ENCODE measurements at places on chromosomes 5 and 9. TPM values are rescaled to one million over a fixed set of nuclear protein-coding genes. Genes with fewer than 3 reads are reported as not detected.

GRCh38 chr5:100731768-100732167 is 171.3 kb downstream of the ST8SIA4 start:
- H3K27me3 ChIP-seq, result no peaks in the 10 kb centered on the region
- H3K36me3 ChIP-seq, result no peaks in the 10 kb centered on the region
- no peak overlapping the region for H3K27ac ChIP-seq
- H3K4me1 ChIP-seq, result peaks cover 6% of the 10 kb centered on the region
- peak; percentile 1 for DNase-seq

IFNB1 gene
- total RNA-seq, result not detected

BTNL3 gene
- not detected for total RNA-seq

- no peaks in the 10 kb centered on the region for H3K4me1 ChIP-seq
- H3K27ac ChIP-seq, result no peak overlapping the region
- DNase-seq, result no peak
- no peak overlapping the region for H3K4me3 ChIP-seq
Observed at GRCh38 chr9:109383947-109384346, 63.1 kb upstream of the EPB41L4B start.

- H3K36me3 ChIP-seq, result no peaks in the 10 kb centered on the region
- H3K4me1 ChIP-seq, result no peaks in the 10 kb centered on the region
- H3K27me3 ChIP-seq, result peaks cover 21% of the 10 kb centered on the region
- no peak overlapping the region for H3K4me3 ChIP-seq
- no peak for DNase-seq
- no peak overlapping the region for H3K27ac ChIP-seq
Observed at GRCh38 chr5:154570572-154571324, 92.7 kb upstream of the HAND1 start.

DNA sequence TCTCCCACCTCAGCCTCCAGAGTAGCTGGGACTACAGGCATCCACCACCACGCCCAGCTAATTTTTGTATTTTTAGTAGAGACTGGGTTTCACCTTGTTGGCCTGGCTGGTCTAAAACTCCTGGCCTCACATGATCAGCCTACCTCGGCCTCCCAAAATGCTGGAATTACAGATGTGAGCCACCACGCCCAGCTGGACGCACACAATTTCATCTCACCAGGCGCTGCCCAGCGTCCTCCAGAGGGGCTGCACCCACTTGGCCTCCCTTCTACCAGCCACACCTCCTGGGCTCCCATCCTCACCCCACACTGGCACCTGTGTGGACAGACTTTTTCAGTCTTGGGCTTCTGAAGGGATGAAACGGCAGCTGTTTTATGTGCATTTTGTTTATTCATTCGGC is 3.8 kb upstream of the EXOC3 start:
- H3K27me3 ChIP-seq, result no peaks in the 10 kb centered on the region
- H3K4me3 ChIP-seq, result no peak overlapping the region
- H3K36me3 ChIP-seq, result no peaks in the 10 kb centered on the region
- H3K4me1 ChIP-seq, result peaks cover under 1% of the 10 kb centered on the region

DNA sequence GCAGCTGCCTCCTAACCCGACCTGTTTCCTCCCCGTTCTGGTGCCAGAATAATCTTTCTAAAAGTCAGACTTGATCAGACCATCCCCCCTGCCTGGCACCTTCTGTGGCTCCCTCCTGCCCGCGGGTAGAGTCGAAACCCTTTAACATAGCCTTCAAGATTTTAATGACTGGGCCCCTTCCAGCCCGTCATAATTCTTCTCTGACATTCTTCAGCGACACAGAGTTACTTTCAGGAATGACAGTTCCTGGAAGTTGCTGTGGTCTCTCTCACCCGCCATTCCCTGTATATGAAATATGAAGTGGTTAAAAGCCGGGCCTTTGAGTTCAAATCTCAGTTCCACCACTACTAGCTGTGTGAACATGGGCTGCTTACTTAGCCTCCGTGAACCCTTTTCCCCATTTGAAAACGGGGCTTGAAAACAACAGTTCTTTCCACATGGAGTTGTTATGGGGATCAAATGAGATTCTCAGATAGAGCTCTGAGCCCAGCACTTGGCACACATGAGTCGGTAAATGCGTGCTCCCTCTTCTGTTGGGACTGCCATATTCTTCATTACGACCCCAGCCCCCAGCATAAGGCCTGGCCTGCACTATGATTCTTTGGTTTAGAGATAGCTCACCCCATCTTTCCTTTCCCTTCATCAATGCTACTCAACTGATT is 737 bp downstream of the NANS start:
- H3K27me3 ChIP-seq, result no peaks in the 10 kb centered on the region
- H3K4me3 ChIP-seq, result peak overlapping the region; percentile 98
- DNase-seq, result peak; percentile 32
- peaks cover 4% of the 10 kb centered on the region for H3K4me1 ChIP-seq

DNA sequence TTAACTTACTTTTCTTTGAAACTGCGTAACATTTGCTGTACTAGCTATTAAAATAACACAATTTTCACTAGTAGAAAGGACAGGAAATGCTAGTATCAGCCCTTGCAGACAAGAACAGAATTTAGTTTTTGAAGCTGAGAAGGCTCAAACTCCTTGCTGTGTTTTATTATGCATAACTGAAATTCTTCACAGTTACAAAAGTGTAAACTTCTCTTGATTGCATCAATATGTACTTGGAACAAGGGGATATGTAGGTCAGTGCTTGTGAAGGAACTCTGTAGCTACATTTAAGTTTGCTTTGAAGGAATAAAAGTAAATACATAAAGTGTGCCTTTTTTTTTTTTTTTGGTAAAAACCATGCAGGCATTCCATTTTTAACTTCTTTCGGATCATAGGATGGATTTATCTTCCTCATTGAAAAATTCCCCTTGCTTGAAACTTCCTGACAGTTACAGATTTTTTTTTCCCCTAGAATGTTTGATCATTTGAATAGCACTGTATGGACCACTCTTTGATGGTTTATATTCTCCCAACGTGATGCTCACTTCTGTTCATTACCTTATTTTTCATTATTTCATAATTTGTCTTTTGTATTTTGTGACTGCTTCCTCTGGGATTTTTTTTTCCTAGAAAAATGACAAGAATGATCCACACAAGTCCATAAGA is 94.9 kb upstream of the DAB2 start:
- peak overlapping the region; percentile 39 for H3K27ac ChIP-seq
- H3K36me3 ChIP-seq, result no peaks in the 10 kb centered on the region
- H3K4me3 ChIP-seq, result no peak overlapping the region
- H3K4me1 ChIP-seq, result peaks cover 6% of the 10 kb centered on the region
- peak; percentile 21 for DNase-seq
- H3K27me3 ChIP-seq, result no peaks in the 10 kb centered on the region

GRCh38 chr5:72855821-72856220 is 39.4 kb downstream of the TNPO1 start:
- H3K4me1 ChIP-seq, result peaks cover 17% of the 10 kb centered on the region
- no peak for DNase-seq
- H3K27ac ChIP-seq, result no peak overlapping the region
- peaks cover 86% of the 10 kb centered on the region for H3K36me3 ChIP-seq

SELENOP gene
- 5.8 TPM for total RNA-seq

C5orf63 gene
- total RNA-seq, result 11.1 TPM

DNA sequence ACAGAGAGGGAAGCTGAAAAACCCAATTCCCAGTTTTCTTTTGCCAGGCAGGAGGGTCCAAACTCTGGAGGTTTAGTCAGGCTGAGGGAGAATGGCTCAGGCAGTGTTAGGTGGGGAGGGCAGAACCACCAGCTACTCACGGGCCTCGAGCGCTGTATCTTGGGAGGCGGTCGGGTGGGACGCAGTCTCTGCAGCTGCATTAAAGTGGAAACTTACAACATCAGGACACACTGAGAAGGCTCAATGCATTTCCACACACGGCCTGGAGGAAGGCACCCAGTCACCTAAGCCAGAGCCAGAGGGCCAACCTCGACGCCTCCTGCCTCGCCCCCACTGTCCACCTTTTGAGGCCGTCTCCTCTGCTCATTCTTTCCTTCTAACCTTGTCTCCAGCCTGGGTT is 55.6 kb downstream of the CRB2 start:
- no peak for DNase-seq
- no peaks in the 10 kb centered on the region for H3K4me1 ChIP-seq
- H3K36me3 ChIP-seq, result peaks cover 18% of the 10 kb centered on the region
- no peak overlapping the region for H3K27ac ChIP-seq
- H3K4me3 ChIP-seq, result no peak overlapping the region

GRCh38 chr5:19479562-19479961 is 508.4 kb downstream of the CDH18 start:
- H3K27ac ChIP-seq, result no peak overlapping the region
- no peaks in the 10 kb centered on the region for H3K36me3 ChIP-seq
- no peak overlapping the region for H3K4me3 ChIP-seq
- no peaks in the 10 kb centered on the region for H3K4me1 ChIP-seq

ROR2 gene
- 0.10 TPM for total RNA-seq

DNA sequence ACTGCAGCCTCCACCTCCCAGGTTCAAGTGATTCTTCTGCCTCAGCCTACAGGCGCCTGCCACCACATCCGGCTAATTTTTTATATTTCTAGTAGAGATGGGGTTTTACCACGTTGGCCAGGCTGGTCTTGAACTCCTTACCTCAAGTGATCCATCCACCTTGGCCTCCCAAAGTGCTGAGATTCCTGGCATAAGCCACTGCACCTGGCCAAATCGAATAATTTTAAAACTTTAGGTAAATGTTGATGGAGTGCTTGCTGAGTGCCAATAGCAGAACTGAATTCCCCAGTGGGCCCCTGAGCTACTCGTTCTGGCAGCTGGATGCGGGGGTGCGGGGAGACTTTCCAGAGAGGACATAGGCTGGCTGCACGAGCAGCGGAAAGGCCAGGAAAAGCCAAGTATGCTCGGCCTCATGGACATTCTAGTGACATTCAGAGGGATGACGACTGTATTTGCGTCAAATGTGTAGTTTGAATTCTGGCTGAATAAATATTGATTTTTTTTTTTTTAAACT is 16.8 kb downstream of the TRAF2 start:
- no peak for DNase-seq
- peaks cover 62% of the 10 kb centered on the region for H3K36me3 ChIP-seq
- peaks cover 19% of the 10 kb centered on the region for H3K4me1 ChIP-seq

GRCh38 chr5:126659805-126660482 is 59.2 kb downstream of the PHAX start:
- no peaks in the 10 kb centered on the region for H3K36me3 ChIP-seq
- DNase-seq, result no peak
- H3K27ac ChIP-seq, result no peak overlapping the region
- no peaks in the 10 kb centered on the region for H3K27me3 ChIP-seq
- H3K4me3 ChIP-seq, result no peak overlapping the region

DNA sequence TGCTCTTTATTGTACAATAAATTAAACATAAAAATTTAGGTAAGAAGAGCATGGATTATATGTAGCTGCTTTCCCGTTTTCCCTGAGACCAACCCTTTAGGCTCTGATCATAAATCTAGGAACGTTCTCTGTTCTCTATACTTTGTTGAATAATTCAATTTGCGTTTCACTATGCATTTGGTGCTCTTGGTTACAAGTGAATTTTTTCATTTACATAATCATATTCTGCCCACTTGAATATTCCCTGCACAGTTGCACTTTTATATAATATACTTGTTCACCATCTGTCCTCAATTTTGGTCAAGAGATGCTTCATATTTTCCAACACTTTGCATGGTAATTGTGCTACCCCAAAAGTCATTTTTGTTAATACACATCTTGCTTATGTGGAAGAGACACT is 741.8 kb downstream of the CDH12 start:
- no peak overlapping the region for H3K27ac ChIP-seq
- H3K4me1 ChIP-seq, result no peaks in the 10 kb centered on the region
- DNase-seq, result no peak
- H3K27me3 ChIP-seq, result no peaks in the 10 kb centered on the region
- no peaks in the 10 kb centered on the region for H3K36me3 ChIP-seq

DNA sequence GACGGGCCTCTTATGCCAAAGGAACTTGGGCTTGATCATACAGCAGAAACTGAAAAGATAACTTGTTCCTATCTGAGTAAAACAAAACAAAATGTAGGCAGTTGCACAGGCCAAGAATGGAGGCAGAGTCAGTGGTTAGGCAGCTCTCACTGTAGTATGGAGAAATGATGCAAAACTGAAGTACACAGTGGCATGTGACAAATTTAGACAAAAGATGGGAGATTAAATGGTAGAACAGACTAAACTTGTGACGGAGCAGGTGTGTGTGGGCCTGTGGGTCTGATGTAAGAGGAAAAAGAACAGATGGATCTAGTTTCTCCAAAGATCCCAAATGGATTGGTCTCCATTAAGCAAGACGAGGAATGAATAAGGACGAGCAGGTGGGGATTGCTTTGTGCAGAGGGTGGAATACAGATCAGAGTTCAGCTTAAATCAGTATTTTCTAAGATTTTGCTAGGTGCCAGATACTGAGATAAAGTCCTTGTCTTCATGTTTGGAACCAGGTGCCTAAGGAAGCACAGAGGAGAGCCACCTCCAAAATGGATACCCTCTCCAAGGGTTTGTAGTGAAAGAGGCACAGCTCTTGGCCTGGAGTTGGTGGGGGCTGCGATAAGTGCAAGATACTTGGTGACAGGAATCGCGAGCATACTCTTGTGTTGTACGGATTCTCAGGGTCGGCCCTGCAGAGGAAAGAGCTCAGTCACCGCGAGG is 722 bp upstream of the DCP2 start:
- peak overlapping the region; percentile 97 for H3K4me3 ChIP-seq
- peak overlapping the region; percentile 98 for H3K27ac ChIP-seq
- no peaks in the 10 kb centered on the region for H3K36me3 ChIP-seq
- DNase-seq, result no peak
- no peaks in the 10 kb centered on the region for H3K27me3 ChIP-seq

DNA sequence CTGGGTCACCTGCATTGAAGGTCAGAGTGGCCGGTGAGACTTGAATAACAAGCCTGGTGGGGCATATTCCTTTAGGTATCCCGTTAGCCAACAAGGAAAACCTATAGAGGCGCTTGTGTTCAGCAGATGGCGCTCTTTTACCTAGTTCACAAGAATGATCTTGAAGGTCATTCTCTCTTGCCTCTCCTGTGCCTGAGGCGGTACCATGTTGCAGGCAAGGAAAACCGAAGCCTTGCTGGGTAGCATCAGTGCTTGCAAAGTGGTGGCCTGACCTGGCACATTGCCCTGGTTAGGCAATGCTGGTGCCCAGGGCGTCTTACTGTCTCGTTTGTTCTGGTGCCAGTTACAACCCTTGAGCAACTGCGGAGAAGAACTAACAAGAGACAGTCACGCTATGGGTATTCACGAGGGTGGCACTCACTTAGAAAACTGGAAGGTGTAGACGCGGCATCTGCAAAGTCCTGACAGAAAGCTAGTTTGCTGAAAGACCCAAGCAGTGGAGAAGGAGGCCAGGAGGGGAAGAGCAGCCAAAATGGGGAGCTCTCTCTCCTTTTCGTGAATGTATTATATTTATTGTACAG is 56.7 kb downstream of the AOPEP start:
- H3K36me3 ChIP-seq, result peaks cover 8% of the 10 kb centered on the region
- no peaks in the 10 kb centered on the region for H3K27me3 ChIP-seq
- no peak overlapping the region for H3K27ac ChIP-seq
- H3K4me1 ChIP-seq, result peaks cover 23% of the 10 kb centered on the region
- no peak overlapping the region for H3K4me3 ChIP-seq
- DNase-seq, result peak; percentile 100

DNA sequence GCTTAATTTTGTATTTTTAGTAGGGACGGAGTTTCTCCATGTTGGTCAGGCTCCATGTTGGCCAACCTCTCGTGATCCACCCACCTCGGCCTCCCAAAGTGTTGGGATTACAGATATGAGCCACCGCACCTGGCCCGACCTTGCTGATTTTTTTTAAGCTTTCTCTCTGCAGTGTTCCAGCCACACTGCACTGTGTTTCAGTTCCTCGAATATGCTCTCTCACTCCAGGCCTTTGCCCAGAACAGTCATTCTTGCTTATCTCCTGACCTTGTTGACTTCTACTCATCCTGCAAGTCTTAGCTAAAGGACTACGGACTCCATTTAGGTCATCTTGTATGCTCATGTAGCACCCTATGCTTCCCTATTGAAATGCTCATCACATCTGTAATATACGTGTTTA is 3.3 kb downstream of the SNAPC3 start:
- H3K36me3 ChIP-seq, result peaks cover 41% of the 10 kb centered on the region
- no peaks in the 10 kb centered on the region for H3K27me3 ChIP-seq
- peak overlapping the region; percentile 12 for H3K27ac ChIP-seq
- H3K4me1 ChIP-seq, result peaks cover 29% of the 10 kb centered on the region
- H3K4me3 ChIP-seq, result no peak overlapping the region

Data from MCF 10A (cell line).